ENCODE measurements at places on chromosomes 16 and 17. TPM values are rescaled to one million over a fixed set of nuclear protein-coding genes. Genes with fewer than 3 reads are reported as not detected.

GRCh38 chr17:33028778-33029177, 37.1 kb downstream of the SPACA3 start:
- DNase-seq: no peak

- DNase-seq: no peak
These were observed 29.7 kb downstream of the WNT3 start for GRCh38 chr17:46788796-46789195.

DNA sequence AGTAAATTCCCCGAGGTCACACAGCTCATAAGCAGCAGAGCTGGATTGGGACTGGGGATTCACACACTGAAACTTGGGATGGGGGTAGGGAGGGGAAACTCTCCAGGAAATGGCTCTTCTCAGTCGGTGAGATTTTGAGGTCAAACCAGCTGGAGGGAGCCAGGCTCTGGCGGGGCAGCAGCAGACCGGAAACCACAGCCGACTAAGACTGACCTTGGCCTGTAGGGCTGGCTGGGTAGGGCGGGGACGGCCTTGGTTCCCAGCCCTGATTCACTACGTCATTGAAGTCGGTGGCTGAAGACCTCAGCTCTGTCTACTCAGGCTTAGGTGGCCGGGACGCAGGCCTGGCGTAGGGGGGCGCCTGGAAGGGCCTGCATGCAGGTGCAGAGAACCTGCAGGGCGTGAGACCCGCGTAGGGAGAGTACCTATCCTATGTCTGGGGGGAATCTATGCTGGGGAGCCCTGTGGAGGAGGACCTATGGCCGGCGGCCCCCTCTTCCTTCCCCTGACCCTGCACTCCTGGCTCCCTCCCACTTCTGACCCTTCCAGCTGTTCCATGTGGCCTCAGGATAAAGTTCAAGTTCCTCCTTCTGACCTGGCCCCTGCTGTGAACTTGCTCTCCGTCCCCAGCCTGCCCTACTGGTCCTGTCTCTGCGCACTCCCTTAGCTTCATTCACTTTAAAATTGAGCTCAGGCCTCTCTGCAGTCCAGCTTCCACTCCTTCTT, 11.9 kb upstream of the SLC4A1 start:
- DNase-seq: peak; percentile 35

GRCh38 chr17:72775919-72776318, 316.6 kb downstream of the SLC39A11 start:
- DNase-seq: no peak

- DNase-seq: no peak
These were observed 13.2 kb downstream of the COPZ2 start for GRCh38 chr17:48024149-48025039.

DNA sequence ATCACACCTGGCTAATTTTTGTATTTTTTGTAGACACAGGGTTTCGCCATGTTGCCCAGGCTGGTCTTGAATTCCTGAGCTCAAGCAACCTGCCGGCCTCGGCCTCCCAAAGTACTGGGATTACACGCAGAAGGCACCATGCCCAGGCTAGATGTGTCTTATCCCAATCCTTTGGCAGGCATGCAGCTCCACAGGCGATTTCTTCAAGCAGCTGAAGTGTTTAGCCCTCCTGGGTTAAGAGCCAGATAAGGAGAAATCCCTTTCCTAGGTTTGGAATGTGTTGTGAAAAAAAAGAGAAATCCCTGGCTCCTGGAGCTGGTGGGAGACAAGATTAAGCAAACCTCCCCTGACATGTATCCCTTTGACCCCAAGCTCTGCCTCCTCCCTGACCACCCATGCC, 2.1 kb upstream of the NHERF1 start:
- no peak for DNase-seq

- DNase-seq: no peak
These were observed 7.3 kb downstream of the ENDOV start for GRCh38 chr17:80422276-80422675.

GRCh38 chr16:25198021-25198420, 18.7 kb upstream of the AQP8 start:
- DNase-seq: no peak

- DNase-seq: no peak
These were observed 61.1 kb downstream of the TOM1L2 start for GRCh38 chr17:17911001-17911613.

DNA sequence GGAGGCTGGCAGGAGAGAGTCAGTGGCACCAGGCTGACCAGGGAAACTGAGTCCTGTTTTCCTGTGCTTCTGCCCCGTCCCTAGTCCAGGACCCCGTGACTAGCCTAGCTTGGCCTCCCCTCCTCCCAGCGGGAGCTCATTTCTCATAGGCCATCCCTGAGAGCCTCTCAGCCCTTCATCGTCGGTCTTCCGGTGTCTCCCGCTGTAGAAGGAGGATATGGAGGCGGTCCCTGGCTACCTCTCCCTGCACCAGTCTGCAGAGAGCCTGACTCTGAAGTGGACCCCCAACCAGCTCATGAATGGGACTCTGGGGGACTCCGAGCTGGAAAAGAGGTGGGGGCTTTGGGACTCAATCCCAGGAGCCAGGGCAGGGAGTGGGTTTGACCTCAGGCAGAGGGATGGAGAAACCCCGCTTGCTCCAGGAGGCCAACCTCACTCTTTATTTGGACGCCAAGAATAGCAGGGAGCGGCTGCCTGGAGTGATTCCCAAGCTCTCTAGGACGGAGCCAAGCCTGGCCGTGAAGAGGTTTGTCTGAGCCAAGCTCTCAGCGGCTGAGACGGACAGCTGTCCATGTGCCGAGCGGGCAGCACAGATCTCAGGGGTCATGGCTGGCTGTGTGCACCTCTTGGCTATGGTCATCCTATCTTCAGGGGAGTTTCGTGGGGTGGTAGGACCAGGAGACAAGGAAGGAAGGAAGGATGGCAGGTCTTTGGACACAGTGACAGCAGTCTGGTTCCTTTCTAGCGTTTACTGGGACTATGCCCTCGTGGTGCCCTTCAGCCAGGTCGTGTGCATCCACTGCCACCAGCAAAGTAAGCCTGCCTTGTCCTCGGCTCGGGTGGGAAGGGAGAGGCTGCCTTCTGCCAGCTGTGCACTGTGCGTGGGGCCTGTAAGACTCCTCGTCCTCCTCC, 26.8 kb downstream of the SGSM2 start:
- no peak for DNase-seq

DNA sequence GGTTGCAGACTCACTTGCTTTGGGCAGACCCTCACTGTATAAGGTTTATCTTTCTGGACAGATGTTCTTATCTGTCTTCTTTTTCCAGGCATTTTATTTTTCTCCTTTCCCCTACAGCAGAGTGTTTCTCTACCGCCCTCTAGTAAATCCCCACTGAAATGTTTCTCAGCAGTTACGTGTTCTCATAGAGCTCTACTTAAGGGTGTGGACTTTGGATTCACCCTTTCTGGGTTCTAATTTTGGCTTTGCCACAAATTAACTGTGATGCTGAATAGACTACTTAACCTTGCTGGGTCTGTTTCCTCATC, 2.0 kb downstream of the ADAT1 start:
- peak; percentile 18 for DNase-seq

DNA sequence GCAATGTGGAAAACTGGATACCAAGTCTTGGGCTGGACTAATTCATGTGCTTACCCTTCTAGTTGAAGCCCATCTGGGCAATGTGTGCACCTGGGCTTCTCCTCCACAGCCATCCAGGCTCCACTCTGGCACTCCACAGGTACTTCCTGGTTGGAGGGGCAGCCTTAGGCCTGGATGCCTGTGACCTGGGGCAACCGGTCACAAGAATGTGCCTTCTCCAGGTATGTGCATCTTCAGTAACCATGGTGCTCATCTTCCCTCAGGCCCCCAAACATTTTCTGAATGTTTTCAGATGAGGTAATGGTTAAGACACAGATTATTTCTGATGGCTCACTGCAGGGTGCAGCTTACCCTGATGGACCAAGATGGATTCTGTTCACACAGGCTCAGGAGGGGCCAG, 11.1 kb downstream of the C16orf86 start:
- no peak for DNase-seq

- no peak for DNase-seq
These were observed 1.6 kb upstream of the TBX21 start for GRCh38 chr17:47731396-47731795.

GRCh38 chr16:59320657-59321056, 586.5 kb upstream of the GOT2 start:
- DNase-seq: no peak

DNA sequence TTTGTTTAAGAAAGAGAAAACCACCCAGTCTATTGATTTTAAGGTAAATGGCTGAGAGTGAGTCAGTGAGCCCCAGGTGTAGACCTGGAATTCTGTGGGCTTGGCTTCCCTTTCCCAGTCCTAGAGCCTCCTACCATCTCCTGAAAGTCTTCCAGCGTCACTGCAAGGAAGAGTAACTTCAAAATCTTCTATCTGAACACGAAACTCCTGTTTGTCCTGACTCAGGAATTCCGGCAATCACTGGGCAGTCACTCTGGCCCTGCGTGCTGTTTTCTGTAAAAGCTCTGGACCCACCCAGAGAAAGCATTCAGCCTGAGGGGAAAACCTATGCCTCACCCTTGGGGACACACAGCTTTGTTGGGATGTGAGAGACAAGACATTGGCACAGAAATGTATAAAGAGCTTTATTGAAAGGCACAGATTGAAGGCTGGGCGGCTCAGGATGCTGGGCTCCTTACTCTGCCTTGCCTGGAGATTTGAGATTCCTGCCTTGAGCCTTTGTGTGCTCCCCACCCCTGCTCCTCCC, 15.9 kb downstream of the MINK1 start:
- no peak for DNase-seq

DNA sequence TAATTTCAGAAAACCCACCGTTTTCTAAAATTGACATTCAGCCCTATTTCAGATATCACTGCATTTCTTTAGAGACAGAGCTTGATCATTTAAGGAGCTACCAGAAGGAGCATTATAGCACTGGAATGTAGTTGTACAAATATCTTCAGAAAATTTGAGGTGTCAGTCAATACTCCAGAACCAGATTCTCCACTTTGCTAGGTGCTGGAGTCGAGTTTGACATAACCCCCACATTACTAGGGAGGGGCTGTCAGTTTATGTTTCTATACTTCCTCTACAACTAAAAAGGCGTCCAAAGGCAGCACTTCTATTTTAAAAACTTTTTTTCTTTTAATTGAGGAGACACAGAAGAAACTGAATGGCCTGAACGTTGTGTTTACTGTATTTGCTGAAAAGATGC, 892 bp upstream of the KIAA0513 start:
- no peak for DNase-seq

- DNase-seq: peak; percentile 68
These were observed 26.8 kb downstream of the MPP2 start for GRCh38 chr17:43880420-43880991.

GRCh38 chr17:13740686-13741085, 139.0 kb upstream of the HS3ST3A1 start:
- DNase-seq: no peak

GRCh38 chr16:79469999-79470398, 130.5 kb downstream of the MAF start:
- DNase-seq: no peak

DNA sequence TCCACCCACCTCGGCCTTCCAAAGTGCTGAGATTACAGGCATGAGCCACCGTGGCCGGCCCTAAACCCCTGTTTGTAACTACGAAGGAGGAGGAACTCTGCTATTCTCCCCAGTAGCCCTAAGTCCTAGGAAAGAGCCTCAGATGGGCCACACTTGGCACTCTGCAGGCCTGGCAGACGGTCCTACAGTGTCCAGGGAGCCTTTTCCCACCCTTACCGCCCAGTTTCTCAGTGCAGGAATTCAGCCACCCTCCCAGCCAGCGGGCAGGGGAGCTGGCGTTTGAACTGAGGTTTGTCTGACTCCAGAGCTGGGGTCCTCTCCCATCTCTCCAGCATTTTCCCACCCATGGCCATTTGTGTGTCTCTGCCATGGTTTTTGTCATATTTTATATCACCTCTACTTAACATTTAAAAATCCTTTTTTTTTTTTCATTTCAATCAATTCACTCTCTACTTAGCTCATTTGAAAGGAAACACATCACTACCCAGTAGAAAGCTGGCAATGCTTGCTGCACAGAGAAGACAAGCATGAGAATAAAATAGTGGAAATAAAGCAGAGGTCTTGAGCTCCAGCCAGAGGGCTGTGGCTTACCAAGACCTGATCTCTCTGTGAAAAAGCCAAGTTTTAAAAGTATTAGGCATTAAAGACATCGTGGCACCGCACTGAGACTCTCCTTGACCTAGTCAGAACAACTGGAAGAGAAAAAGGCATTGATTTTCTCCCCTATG, 34.9 kb downstream of the BCO1 start:
- no peak for DNase-seq

GRCh38 chr16:66926171-66926947, 1.0 kb upstream of the RRAD start:
- DNase-seq: no peak

GRCh38 chr17:48373130-48373830, 56.7 kb downstream of the SKAP1 start:
- DNase-seq: no peak

- no peak for DNase-seq
These were observed 198.6 kb downstream of the AATF start for GRCh38 chr17:37147301-37147812.

DNA sequence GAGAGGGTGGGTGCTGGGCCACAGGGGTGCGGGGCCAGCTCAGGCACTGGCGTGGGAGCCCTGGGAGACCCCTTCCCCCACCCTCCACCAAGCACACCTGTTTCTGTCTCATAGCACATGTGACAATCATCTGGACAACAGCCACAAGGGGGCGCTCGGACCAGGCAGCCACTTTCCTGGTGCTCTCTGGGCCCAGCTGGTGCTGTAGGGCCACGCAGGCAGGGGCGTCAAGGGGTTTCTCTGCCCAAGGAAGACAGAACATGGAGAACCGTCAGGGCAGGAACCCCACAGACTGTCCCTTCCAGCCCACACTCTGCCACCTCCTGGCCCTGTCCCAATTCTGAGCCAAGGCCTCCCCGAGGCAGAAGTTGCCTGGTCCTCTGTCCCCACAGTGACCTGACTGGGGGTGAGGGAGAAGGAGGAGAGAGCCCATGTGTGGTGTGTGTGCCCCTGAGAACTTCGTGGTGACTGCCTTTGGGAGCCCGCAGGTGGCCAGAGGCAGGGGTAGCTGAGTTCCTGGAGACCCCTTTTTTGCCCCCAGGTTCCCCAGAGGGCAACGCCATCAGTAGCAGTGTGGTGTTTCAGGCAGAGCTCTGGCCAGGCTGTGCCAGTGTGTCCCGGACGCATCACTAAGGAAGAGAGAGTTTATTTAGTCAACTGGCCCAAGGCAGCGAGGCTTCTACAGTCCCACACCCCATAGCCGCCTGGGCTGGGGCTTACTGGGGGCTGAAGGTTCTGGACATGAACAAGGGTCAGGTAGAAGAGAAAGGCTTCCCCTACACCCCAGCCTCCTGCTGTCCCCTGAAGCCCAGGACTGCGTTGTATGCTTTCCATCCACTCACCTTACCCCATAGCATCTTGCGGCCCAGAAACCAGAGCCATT, 3.1 kb upstream of the SETD6 start:
- no peak for DNase-seq

Gene CTRB1
- 0.18 TPM for polyA plus RNA-seq

Gene ST6GALNAC2
- 8.1 TPM for polyA plus RNA-seq

Gene GRAP
- polyA plus RNA-seq: 3.7 TPM

Gene IRF8
- 5.4 TPM for polyA plus RNA-seq

Gene GAS7
- 16.9 TPM for polyA plus RNA-seq

Gene ENPP7
- 4.7 TPM for polyA plus RNA-seq

Gene KCNAB3
- 12.3 TPM for polyA plus RNA-seq

Gene TTLL6
- 0.35 TPM for polyA plus RNA-seq

Data from left kidney (tissue), 8 donors.